ENCODE measurements at places on chromosomes 1 and 21.

- DNase-seq = no peak
Observed at GRCh38 chr1:185087746-185088145, 42.4 kb downstream of the RNF2 start.

- DNase-seq = no peak
Observed at GRCh38 chr1:166166329-166166697, 488 bp downstream of the FAM78B start.

GRCh38 chr1:41364442-41365319 is 3.4 kb downstream of the FOXO6 start:
- no peak for DNase-seq

GRCh38 chr21:45151445-45152160 is 77.2 kb downstream of the ADARB1 start:
- no peak for DNase-seq

DNA sequence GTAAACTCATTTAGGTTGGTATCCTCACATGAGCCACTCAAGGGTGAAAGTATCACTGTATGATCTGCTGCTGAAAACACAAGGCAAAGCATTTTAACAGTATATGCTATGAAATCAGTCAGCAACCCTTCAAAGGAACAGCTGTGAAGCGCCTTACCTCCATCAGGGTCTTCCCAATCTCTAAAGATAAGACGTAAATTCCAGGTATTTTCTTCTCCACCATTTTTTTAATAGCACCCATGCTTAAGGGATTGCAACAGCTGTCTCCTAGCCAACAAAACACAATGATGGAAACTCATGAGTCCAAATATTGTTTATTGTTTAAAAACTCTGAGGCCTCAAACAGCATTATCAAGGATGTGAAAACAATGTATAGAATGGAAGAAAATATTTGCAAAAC is 4.8 kb downstream of the PPT1 start:
- no peak for DNase-seq

DNA sequence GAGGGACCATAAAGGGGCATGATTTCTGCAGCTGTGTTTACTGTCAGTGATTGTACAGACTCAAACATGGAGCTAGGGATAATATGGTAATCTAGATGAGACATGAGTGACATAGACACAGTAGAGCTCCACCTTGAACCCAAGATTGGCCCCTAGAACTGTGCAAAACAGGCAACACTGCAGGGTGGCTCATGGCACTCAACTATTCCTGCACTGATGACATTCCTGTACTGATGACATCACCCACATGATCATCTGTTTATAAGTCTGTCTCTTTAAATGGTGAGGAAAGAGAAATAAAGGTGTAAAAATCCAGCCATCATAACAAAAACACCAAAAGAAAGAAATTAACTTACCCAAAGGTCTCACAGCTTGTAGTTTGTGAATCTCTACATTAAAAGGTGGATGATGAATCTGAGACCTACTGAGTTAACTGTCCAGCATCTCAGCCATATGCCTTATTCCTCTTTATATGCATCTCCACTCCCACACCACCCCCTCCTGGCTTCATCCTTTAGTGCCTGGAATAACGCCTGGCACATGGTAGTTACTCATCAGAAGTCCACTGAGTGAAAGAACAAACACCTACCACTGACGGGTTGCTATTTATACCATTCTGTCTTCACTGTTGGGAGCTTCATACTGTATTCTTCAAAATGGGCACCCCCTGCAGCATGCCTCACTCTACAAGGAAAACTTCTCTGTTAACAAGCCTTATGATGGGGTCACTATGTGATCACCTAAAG is at the start of gene LRRC53:
TSS of gene LRRC53 (minus strand) at position 442 of the 746 bp plus-strand sequence. CDS start 29,262 bp downstream, outside the sequence.
- DNase-seq = no peak

- DNase-seq = no peak
Observed at GRCh38 chr1:187911820-187912219, 1083.1 kb downstream of the PLA2G4A start.

GRCh38 chr1:99843760-99844159 is 6.4 kb upstream of the AGL start:
- no peak for DNase-seq

DNA sequence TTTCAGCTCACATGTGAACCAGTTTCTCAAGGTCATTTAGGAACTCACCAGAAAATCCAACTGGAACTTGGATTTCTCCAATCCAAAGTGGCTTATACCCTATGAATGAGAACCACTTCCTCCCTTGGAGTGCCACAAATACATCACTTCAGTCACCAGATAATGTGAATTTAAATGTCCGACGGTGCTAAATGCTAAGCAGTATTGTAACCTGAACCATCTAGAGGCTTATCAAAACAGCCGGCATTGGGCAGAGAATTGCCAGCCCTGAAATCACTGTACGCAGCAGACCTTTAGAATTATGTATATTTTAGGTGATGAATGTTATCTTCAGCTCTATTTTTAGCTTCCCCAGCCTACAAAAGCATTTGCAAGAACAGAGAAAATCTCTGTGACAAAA is 76.8 kb upstream of the COX20 start:
- no peak for DNase-seq

DNA sequence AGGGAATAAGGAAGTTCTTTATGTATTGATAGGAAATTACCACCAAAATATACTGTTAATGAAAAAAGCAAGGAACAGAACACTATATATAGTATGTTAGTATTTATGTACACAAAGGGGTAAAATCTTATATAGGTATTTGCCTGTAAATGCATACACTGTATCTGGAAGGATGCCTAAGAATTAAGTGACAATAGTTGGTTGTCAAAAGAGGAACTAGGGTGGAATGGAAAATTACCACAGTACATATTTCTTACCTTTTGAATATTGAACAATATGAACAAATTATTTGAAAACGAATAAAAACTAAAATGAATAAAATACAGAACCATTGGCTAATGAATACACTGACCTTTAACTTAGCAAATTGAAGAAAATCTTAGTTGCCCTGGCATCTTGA is 13.6 kb downstream of the ARPC5 start:
- no peak for DNase-seq

GRCh38 chr1:231801042-231801585 is 174.5 kb downstream of the DISC1 start:
- no peak for DNase-seq

GRCh38 chr21:35525443-35525842 is 476.3 kb upstream of the RUNX1 start:
- no peak for DNase-seq

- DNase-seq = no peak
Observed at GRCh38 chr1:121516234-121516967, 331.6 kb downstream of the SRGAP2C start.

Measured in stimulated activated CD4-positive, alpha-beta T cell treated with anti-CD3 and anti-CD28 coated beads, Interleukin-1b, Interleukin-23, amount 100 ng/mL, for 1 hour (primary cell).